ENCODE measurements at places on chromosomes 5 and 9. TPM values are rescaled to one million over a fixed set of nuclear protein-coding genes. Genes with fewer than 3 reads are reported as not detected.

The SPINK6 gene
- total RNA-seq: not detected

The CNTLN gene
- 9.6 TPM for total RNA-seq

The LAMC3 gene
- total RNA-seq: not detected

The DPM2 gene
- 50.1 TPM for total RNA-seq

The TMEM8B gene
- 1.4 TPM for total RNA-seq

The PFN3 gene
- total RNA-seq: not detected

The PCDHGA3 gene
- total RNA-seq: 0.12 TPM

DNA sequence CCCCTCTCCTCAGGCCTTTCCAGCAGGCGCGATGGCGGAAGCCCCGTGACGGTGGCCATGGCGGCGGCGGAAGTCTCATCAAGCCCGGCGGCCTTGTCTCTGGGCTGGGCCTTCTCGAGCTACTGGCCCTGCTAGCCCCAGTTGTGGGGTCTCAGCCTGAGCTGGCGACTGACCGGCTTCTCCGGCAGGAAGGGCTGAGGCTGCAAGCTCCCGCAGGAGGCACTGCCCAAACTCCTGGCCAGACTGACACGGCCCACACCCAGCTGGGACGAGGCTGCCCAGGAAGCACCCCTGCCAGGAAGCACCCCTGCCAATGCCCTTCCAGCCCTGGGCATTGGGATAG, 88.5 kb upstream of the ANKH start:
- no peak for DNase-seq

DNA sequence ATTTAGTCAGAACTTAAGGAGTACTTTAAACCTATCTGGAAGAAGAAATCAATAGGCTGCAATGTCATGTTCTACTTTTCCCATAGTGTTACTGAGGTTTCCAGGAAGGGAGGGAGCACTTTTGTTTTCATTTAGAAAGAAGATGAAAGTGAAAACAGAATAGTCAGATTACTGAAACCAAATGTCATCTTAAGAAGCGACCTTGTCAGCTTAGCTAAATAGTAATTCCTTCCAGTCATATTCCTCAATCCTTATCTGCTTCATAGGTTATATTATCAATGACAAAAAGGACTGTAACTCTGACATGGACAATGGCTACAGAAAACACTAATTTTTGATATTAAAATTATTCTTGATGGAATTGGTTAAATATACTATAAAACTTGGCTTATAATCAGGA, 27.7 kb downstream of the SAR1B start:
- no peak for DNase-seq

DNA sequence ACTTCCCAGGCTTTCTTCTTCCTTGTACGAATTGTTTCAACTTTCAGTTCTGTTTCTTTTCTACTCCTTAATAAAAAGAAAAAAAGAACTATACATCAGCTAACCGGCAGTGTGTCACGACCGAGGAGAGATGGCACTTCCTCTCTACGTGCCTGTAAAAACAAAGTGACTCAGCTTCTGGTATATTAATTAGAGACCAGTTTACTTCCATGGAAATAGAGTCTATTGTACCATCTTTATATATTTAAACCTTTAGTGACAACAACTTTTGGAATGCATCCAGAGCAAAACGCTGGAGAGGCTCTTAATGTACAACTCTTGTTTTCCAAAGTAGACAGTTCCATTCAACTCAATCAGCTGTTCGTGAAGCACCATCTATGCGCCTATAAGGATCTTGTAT, 94.5 kb upstream of the LIFR start:
- DNase-seq: peak; percentile 54

- DNase-seq: no peak
These were observed 473.6 kb downstream of the AGTPBP1 start for GRCh38 chr9:85268131-85268530.

DNA sequence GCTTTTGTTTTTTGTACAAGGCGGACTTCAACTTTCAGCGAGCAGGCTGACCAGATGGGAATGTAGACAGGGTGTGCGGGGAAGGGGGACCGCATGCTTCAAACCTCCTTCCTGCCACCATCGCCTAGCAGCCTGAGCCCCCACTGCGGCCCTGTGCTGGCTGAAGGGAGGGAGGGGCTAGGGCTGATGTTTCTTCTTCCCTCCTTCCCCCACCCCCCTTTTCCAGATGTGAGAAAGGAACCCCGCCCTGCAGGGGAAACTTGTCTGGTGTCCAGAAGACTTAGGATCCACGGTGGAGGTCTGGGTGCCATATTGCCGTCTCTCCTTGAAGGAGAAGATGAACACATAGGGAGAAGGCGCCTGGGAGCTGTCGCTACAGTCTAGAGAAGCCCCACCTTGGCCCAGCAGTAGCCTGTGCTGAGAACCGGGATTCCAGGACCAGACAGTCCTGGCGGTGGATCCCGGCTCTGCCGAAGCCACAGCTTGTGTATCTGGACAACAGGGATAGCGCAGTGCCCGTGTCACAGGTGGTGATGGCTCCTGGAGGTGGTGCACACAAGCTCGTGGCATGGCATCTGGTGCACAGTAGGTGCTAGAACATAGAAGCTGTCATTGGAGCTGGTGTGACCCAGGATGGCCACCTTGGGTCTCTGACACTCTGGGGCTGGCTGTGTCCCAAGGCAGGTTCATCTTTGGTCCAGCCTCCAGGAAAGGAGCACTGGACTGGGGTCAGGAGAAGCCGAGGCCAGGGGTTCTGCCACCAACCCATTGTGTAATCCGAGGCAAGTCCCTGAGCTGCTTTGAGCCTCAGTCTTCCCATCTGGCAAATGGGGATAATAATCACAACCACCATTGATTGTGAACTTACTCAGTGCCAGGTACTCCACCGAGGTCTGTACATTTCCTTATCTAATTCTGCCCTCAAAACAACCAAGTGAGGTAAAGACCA, 205.6 kb downstream of the C9orf50 start:
- DNase-seq: no peak

- DNase-seq: no peak
These were observed 78.7 kb downstream of the GCNT4 start for GRCh38 chr5:74973694-74974093.

- no peak for DNase-seq
These were observed 3.4 kb downstream of the LRRC70 start for GRCh38 chr5:62581836-62582597.

DNA sequence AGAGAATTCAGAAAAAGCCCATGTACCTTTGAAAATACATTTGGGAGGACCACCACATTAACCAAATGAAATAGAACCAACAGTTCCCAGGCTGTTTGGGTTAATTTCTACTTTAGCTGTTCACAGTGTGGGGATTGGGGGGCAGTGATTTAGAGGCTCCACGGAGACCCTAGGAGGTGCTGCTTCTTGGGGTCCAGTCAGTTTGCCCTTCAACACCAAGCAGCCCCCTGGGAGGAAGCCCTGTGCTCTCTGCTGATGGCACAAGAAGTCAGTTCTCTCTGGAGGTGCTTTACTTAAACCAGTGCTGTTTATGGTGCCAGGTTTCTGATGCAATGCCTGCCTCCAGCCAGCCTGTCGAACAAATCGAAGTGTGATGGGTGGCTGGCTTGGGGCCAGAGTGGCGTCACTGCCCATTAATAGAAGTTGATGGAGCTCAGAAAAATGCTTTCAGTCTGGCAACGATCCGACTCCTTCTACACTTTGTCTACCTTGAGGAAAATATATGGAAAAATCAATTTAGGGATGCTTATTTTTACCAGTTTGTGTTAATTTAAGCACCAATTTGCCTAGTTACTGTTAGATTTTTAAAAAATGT, 134.0 kb downstream of the SNX18 start:
- DNase-seq: peak; percentile 50

DNA sequence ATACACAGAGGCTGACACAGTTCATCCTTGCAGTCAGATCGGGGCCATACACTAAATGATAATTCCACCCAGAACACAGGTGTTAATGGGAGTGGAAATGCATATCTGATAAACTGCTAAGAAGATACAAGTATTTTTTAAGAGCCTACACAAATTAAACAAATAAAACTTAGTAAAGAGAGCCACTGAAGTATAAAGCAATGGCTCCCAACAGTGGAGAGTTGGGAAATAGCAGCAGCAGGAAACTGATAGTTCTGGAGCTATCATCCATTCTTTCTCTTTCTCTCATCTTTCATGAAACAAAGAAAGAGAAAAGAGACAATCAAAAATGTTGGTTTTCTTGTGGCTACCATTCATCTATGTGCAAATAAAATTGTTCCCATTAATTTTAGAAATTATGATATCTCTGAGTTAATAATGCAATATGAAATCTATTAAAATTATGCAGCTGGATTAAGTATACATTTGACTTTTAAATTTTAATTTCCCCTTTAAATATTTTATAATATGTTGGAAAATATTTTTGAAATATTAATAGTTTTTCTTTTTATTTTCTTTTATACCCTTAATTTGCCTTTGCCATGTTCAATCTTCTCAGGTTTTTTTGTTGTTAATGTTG, 120.8 kb downstream of the EMB start:
- DNase-seq: no peak

- no peak for DNase-seq
These were observed 1486.8 kb upstream of the C9orf72 start for GRCh38 chr9:29060041-29060440.

DNA sequence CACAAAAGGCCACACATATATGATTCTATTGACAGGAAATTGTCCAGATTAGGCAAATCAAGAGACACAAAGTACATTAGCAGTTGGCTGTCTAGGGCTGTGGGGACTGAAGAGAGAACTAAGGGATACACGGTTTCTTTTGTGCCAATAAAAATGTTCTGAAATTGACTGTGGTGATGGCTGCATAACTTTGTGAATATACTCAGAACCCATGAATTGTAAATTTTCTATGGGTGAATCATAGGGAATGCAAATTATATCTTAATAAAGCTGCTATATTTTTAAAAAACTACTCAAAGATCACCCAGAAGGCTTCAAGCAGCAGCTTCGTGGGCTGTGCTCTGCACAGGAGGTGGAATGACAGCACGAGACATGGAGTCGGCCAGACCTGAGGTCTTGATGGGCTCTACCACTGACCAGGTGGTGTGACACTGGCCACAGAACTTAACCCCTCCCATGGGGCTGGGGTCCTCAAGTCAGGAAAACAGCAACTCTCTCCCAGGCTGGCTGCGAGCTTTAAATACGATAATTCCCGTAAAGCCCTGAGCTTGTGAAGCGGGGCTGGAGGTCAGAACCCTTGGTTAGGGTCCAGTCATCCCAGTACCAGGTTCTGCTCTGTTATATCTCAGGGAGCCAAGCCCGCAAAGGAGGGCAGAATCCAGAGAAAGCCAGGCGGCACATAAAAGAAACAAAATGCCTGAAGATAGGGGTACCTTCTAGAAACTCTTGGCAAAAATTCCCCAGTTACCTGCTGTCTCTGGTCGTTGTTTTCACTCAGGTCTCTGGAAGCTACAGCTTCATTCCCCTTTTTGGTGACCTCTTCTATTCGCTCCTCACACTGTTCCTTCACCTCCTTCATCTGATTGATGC, 59.1 kb downstream of the GOLM1 start:
- DNase-seq: no peak

DNA sequence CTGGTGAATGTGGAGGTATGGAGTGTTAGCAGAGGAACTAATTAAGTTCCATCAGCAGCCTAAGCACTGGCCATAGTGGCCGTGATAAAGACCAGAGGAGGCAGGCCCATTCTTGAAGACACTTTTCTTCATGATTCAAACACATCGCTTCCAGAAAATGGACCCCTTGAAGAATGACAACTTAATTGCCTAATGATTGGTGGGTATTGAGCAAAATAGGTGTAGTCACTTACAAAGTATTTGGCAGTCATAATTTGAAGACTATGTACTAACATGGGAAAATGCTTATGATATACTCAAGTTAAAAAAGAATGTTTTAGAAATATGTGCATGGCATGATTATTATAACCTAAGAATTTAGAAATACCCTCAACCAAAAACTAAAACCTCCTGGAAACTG, 44.8 kb downstream of the MEGF10 start:
- no peak for DNase-seq

DNA sequence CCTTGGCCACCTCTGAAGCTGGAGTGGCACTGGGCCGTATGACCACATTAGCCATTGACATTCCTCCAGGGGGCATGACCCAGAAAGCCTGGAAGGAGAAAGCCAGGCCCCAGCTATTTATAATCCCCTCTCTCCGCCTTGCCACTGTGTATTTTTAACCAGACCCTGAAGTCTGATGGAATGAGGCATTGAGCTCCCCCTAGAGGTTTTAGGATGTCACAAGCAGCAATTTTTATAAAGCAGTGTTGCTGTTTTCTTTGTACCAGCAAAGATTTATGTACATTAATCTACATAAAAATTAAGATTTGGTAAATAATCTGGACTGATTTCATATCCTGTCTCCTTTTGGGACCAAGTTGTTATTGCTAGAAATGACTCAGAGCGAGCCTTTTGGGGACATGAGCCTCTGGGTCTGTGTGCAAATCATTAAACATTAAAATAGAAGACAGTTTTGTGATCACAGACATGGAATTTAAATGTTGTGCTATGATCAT, 127.1 kb downstream of the TRIO start:
- DNase-seq: peak; percentile 73

DNA sequence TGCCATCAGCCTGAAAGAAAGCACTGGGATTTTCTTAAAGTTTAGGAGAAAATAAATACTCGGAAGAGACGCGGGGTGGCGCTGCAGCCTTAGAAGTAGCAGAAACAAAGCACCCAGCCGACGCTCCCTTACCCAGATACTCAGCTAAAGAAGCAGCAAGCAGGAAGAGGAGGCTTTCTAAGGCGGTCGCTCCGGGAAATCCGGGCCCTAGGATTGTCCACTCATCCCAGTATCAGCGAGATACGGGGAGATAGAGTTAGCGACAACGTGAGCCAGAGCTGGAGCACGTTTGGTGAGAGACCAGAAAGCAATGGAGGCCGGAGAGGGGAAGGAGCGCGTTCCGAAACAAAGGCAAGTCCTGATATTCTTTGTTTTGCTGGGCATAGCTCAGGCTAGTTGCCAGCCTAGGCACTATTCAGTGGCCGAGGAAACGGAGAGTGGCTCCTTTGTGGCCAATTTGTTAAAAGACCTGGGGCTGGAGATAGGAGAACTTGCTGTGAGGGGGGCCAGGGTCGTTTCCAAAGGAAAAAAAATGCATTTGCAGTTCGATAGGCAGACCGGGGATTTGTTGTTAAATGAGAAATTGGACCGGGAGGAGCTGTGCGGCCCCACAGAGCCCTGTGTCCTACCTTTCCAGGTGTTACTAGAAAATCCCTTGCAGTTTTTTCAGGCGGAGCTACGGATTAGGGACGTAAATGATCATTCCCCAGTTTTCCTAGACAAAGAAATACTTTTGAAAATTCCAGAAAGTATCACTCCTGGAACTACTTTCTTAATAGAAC, at the start of gene PCDHB2:
Gene PCDHB2 (plus strand): TSS at position 135 of the 782 bp plus-strand sequence. CDS start 176 bp downstream, at position 311.
- DNase-seq: peak; percentile 68

DNA sequence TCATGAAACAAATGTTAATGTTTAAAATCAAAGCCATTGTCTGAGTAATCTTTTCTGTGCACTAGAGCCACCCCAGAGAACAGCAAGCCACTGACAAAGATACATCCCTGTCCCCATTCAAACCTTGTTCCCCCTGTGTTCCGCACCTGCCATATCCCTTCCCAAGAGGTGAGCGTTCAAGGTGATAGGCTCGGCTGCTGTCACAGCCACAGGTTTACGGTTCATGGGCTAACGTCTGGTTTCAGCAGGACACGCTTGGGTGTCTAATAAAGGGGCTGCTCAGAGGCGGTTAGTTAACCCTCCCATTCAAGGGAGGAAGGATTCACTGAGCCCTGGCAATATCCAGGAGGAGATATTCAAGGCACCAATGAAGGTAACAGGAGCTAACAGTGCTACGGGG, 24.5 kb upstream of the LAMC3 start:
- DNase-seq: no peak

GRCh38 chr9:105313238-105313637, 68.8 kb downstream of the SLC44A1 start:
- peak; percentile 19 for DNase-seq

GRCh38 chr5:82356808-82357671, 78.9 kb upstream of the RPS23 start:
- DNase-seq: peak; percentile 98

GRCh38 chr9:117464941-117465616, 50.2 kb upstream of the ASTN2 start:
- no peak for DNase-seq

All from RPMI7951 (cell line).